ENCODE measurements at places on chromosomes 3 and 15. TPM values are rescaled to one million over a fixed set of nuclear protein-coding genes. Genes with fewer than 3 reads are reported as not detected.

DNA sequence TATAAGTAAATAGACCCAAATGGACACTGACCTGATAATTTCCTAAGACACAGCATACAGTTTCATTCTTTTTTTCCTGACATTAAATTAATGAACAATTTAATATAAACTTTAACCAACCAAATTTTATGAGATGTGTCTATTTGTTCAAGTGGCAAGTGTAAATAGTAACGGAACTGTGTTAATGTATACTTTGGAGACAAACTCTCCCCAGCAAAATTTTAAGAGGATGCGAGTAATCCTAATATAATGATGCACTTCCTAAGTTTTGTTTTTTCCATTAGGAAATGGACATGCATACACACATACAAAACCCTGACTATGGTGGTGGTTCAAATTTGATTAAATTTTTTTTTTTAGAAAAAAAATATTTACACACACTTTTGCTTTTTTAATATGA, 38.5 kb upstream of the MYH15 start:
- DNase-seq: no peak

DNA sequence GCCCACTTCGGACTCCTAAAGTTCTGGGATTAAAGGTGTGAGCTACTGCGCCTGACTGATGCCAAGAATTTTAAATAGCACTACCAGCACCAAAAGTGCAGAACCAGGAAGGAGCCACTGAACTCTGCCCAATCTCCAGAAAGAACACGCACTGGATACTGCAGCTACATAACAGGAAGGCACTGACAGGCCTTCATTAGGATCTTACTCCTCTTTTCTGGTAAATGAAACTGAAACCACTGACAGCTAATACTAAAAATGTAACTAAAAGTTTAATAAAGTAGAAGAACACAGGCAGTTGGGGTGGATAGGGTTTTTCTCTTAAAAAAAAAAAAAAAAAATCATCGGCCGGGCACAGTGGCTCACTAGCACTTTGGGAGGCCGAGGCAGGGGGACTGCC, 74.1 kb upstream of the CHRM5 start:
- no peak for DNase-seq

- DNase-seq: peak; percentile 91
These were observed at the start of gene ALPK3 for GRCh38 chr15:84816694-84817465. Gene ALPK3 (plus strand): TSS chr15:84817356. CDS start chr15:84817453, 97 bp downstream.

GRCh38 chr15:55247766-55248427, 41.7 kb downstream of the RAB27A start:
- DNase-seq: no peak

DNA sequence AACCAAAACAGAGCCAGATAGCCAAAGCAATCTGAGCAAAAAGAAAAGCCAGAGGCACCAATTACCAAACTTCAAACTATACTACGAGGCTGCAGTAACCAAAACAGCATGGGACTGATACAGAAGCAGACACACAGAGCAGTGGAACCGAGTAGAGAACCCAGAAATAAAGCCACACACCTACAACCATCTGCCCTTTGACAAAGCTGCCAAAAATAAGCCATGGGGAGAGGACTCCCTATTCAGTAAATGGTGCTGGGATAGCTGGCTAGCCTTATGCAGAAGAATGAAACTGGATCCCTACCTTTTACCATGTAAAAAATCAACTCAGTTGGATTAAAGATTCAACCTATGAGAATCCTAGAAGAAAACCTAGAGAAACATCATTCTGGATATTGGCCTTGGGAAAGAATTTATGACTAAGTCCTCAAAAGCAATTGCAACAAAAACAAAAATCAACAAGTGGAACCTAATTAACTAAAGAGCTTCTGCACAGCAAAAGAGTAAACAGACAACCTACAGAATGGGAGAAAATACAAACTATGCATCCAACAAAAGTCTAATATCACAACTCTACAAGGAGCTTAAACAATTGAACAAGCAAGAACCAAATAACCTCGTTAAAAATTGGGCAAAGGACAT, 95.1 kb downstream of the APBA2 start:
- no peak for DNase-seq

- DNase-seq: no peak
These were observed 54.8 kb upstream of the OXTR start for GRCh38 chr3:8824238-8824637.

- no peak for DNase-seq
These were observed 57.1 kb upstream of the GATA2 start for GRCh38 chr3:128550113-128550440.

- no peak for DNase-seq
These were observed 438.6 kb downstream of the CADM2 start for GRCh38 chr3:85397434-85397833.

- DNase-seq: no peak
These were observed 25.1 kb upstream of the TCF12 start for GRCh38 chr15:56893364-56893678.

DNA sequence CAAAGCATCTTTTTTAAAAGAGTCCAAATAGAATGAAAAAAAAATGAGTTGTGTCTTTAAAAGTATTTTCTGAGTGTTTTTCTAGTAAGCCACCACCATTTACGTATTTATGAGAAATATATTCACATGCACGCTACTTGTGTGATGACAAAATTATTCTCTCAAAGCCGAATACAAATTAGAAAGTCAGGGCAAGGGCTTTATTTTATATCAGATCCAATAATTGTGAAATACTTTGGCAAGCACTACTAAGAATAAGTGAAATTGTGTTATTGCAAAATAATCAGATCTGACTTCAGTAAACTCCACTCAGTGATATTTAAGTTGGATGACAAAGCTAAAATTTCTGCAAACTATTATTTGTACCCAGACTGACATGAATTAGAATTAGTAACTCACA, 589.3 kb upstream of the KCNMB2 start:
- no peak for DNase-seq

- no peak for DNase-seq
These were observed 460.8 kb downstream of the ROBO2 start for GRCh38 chr3:77500721-77501120.

GRCh38 chr3:156694536-156694935, 20.1 kb downstream of the TIPARP start:
- DNase-seq: no peak

DNA sequence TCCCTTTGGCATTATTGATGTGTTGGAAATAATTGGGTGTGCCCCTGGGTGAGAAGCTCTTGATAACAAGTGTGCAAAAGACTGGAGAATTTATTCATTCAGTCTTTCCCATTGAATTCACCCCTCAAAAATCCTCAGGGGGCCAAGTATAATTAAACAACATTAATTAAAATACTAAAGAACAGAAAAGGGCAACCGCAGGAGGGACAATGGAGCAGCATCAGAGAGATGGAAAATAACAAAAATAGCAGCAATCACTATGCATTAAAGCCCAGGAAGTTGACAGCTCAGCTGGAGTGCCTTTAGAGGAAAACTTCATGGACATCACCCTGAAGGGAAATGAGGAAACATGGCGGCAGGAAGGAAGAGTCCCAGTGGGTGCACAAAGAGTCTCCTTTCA, 227.6 kb downstream of the MINAR1 start:
- no peak for DNase-seq

GRCh38 chr3:117746066-117746465, 1036.5 kb downstream of the TUSC7 start:
- DNase-seq: no peak

GRCh38 chr15:99180086-99180963, 69.1 kb downstream of the TTC23 start:
- DNase-seq: no peak

GRCh38 chr3:176479248-176479647, 718.0 kb downstream of the TBL1XR1 start:
- no peak for DNase-seq

Gene GHSR
- not detected for total RNA-seq

- no peak for DNase-seq
These were observed 14.0 kb upstream of the UACA start for GRCh38 chr15:70777170-70777926.

- DNase-seq: no peak
These were observed 57.1 kb downstream of the CALML4 start for GRCh38 chr15:68148039-68148438.

DNA sequence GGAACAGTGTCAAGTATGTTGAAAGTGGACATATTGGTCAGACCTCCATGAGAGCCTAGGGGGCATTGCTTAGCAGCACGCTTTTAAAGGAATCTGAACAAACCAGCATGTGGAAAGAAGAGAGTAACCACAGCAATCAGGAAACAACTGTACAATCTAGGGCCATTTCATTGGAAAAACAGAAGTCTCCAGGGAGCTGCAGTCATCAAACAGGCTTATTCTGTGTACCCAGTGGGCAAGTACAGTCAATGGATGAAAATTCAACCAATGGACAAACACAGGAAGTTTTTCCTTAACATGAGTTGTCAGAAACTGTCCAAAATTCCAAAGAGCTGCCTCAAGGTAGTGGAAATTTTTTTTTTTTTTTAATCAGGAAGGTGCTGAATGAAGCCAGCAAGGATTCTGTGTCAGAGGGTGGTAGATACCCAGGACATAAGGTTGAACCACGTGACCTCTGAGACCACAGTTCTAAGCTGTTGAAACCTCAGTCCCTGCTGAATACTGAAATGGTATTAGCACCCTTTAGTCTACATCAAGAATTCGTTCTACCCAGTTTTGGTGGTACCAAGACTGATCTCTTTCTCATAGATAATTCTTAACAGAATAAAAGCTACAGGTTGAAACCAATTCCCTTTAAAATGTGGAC, 4.4 kb upstream of the DLG1 start:
- no peak for DNase-seq

Gene ECE2
- not detected for total RNA-seq

GRCh38 chr3:30577788-30578187, 28.6 kb upstream of the TGFBR2 start:
- DNase-seq: no peak

- DNase-seq: peak; percentile 33
These were observed 105.0 kb downstream of the KLHL25 start for GRCh38 chr15:85689729-85690128.

DNA sequence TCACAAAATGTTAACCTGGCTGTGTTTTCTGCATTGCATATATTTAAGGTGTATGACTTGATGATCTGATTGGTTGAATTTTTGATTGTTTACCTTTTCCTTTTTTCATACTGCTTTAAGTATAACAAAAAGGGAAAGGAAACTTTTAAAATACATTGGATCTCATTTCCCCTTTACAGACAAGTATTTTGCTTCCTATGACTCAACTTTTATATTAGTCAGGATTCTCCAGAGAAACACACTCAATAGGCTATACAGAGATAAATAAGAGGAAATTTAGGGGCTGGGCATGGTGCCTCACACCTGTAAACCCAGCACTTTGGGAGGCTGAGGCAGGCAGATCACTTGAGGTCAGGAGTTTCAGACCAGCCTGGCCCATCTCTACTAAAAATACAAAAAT, 205.8 kb downstream of the TJP1 start:
- no peak for DNase-seq

DNA sequence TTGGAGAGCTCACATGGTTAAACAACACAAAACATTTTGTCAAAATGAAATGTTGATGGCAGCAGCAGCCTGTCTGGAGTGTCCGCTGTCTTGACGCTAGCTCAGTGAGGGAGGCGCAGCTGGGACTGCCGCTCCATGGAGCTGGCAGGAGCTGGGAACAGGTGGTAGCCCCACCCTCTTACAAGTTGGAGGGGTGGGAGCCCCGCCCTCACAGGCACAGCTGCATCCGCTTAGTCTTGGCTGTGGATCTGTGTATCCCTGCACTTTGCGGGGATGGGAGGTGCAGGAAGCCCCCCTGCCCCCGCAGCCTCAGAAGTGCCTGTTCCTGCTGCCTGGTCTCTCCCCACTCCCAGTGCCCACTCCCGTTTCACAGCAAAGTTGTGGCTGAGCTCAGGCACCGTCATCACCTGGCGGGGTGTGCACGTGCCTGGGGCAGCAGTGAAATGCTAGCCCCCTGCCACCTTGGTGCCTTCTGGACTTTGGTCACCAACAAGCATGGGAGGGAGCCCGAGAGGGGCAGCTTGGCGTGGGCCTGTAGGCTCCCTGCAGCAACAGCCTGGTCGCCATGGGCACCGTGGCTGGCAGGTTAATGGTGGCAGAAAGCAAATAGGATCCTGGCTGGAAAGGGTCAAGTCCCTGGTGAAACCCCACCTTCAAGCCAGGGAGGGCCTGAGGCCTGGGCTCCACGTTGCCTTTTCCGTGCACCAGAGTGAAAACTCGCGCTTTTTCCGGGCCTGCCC, 53.8 kb upstream of the CADM2 start:
- DNase-seq: peak; percentile 34

Gene NR2E3
- 0.33 TPM for total RNA-seq

GRCh38 chr15:70778258-70779076, 15.1 kb upstream of the UACA start:
- no peak for DNase-seq

DNA sequence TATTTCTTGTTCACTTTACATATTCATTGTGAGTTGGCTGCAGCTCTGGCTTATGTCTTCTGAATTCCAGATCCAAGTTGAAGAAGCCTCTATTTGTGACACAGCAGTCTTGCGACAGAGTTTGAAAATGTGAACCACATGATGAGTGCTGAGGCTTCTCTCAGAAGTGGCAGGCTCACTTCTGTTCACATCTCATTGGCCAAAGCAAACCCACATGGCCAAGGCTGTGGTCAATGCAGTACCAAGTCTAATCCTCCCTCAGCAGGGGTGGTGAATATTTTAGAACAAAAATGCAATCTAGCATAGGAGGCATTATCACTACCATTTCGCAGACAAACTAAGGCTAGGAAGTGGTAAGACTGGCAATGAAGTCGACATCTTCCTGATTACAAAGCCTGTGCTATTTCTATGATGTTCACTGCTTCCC, 45.2 kb downstream of the CDCP1 start:
- no peak for DNase-seq

GRCh38 chr3:13491206-13491974, 11.3 kb downstream of the HDAC11 start:
- DNase-seq: no peak

Measured in H7 (cell line).